ENCODE measurements at places on chromosomes 4 and X.
A peak's percentile ranks its signal among the peaks of the same experiment; 100 is the strongest.

- no peak for DNase-seq
Observed at GRCh38 chr4:45442466-45442865, 681.4 kb downstream of the GABRG1 start.

DNA sequence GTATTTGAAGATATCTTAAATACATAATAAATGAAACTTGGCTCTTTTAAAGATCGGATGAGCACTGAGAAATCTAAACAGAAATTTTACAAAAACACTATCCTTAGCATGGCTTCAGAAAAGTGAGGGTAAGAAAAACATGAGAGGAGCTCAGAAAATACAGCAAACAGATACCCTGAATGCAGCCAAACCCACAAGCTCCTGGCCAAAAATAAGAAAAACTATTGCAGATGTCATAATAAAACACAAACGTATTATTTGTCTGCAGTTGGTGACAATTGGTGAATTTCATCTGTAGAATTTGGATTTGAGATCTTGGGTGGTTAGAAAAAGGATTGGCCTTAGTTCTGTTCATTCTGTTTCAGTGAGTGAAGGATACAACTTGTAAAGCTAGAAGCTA is 603.9 kb downstream of the INPP4B start:
- no peak for DNase-seq

- DNase-seq = no peak
Observed at GRCh38 chr4:75259306-75259705, 254.9 kb downstream of the RCHY1 start.

DNA sequence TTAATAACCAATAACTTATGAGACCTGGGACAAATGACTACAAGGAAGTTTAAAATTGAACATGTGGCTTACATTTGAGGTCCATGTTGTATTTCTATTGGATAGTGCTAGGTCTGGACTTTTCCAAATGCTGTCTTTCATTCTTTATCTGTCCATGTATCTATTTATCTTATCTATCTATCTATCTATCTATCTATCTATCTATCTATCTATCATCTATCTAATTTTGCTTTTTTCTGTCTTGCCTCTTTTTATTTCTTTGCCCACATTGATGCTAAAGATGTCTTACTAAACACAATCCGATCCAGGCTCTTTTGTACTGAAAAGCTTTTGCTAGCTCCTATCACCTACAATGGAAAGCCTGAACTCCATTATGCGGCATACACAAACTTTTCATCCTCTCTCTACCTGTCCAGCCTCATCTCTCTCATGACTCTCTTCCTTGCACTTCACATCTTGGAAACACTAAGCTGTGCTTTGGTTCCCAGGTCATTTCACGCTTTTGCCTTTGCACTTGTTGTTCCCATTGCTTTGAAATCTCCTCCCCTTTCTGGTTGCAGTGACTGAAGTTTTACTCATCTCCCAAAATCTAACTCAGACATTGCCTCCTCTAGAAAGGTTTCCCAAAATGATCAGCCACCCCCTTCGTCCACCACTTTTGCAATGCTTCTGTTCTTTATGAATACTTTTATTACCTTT is 107.2 kb downstream of the SYNPO2 start:
- DNase-seq = no peak

- no peak for DNase-seq
Observed at GRCh38 chr4:150852216-150852615, 162.9 kb downstream of the LRBA start.

DNA sequence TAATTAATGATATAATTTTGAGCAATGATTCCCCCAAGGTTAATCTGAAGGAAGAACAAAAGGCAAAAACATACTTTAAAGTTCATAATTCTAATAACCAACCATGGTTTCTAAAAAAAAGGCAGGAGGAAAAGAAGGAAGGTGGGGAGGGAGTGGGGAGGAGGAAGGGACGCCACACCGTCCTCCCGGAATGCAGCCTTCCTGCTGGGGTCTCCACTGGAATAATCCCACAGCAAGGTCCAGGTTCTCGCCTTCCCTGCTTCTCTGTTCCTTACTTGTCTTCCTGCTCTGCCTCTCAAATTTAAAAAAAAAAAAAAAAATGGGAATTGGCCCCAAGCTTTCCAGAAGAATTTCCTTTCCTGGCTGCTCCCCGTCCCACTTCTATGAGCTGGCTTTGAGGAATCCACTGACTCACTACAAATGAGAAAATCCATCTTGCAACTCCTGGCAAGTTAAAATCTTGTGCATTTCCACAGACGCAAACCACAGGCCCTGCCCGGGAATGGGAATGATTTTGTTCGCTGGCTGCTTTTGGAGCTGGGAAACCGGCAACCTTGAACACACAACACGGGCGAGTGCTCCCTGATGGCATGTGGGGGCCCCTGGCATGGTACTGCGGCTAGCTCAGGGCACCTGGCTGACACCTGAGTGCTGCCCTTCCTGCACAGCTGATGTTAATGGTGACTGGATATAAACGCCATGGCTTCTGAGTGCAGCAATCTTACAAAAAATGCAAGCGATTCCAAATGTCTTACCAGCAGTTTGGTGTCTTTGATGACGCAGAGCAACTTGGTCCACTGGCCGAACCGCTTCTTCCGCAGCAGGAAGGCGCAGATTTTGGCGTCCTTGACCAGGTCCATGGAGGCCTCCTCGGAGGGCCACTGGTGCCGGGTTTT is 97.0 kb downstream of the AFAP1 start:
- no peak for DNase-seq

DNA sequence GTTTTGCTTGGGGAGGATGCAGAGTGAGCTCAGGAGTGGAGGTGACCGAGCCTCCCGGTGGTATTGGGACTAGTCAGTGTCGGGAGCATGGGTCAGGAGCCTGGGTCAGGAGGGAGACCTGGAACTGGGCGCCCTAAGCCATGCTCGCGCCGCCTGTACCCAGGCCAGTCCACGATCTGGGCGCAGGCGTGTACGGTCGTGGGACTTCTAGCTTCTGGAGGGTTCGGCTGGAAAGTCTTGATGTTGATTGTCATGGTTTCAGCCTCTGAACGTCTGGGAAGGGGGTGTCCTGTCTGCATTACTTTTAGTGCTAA is 244 bp downstream of the EIF2S3 start:
- DNase-seq = no peak

GRCh38 chr4:77777135-77777807 is 41.9 kb downstream of the CNOT6L start:
- DNase-seq = no peak

DNA sequence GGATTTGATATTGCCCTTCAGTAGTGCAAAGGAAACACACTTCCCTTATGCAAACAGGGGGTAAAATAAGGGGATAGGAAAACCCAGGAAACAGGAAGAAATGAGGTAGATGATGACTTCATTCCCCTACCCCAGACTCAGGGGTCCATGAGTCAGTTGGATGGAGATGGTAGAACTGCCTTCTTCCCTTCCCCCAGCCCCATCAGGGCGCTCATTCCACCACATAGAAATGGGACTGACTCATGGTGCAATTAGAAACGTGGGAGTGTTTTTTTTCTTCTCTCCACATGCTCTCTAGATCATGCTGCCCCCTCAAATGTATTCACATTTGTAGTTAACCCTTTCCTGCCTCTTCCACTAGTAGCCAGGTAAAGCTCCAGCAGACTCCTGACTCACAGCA is 23.1 kb upstream of the ARMCX2 start:
- DNase-seq = no peak

DNA sequence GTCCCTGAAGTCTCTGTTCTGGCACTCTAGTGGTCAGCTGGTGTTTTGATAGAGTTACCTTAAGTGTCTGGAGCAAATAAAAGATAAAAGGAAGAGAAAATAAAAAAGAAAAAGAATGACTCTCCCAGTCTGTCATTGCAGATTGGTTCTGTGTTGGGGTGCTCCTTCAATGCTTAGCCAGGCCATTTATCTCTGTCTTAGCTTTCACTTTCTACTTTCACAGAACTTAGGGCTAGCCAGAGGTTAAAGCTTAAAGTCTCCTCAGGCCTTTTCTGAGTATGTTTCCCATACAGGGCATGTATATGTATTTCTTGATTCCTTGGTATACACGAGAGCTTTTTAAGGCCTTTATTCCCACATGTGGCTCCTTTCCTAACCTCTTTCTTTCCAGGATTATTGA is 83.1 kb upstream of the TEX13D start:
- DNase-seq = no peak

GRCh38 chrX:38675856-38676255 is 114.5 kb downstream of the TSPAN7 start:
- DNase-seq = no peak

DNA sequence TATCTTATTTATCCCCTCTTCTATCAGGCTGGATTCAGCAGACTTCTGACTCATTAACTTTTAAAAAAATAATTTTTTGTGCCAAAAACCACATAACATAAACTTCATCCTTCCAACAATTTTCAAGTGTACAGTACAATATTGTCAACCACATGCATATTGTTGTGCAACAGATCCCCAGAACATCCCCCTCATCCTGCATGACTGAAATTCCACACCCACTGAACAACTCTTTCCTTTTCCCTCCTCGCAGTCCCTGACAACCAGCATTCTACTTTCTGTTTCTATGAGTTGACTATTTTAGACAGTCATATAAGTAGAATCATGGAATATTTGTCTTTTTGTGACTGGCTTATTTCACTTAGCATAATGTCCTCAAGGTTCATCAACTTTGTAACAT is 2.2 kb upstream of the MID2 start:
- no peak for DNase-seq

- DNase-seq = no peak
Observed at GRCh38 chrX:46860557-46860956, 23.7 kb downstream of the RP2 start.

DNA sequence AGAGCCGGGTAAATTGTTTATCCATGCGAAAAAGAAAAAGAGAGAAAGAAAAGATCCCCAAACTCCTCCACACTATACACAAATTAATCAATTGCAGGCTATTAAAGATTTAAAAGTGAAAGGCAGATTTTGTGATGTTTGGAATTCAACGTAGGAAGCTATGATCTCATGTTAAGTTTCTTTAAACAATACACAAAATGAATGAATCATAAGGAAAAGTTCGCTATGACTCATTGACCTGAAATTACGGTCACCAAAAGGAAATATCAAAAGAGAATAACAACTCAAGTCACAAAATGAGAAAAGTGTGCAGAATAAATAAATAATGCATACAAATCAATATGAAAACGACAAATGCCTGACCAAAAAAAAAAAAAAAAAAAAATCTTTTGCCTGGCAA is 28.6 kb downstream of the CLNK start:
- no peak for DNase-seq

DNA sequence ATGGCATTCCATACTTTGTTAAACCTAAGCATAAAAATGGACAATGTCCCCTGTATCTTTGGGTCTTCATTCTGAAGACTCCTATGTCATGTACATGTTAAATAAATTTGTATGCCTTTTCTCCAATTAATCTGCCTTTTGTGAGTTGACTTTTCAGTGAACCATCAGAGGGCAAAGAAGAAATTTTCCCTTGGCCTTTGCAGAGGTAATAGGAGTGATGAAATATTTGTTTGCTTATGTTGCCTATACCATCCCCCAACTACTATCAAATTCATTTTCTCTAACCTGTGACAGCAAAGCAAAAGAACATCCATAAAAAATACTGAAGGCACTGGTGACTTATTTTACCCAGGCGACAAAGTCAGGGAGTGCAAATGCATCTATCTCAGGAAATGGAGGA is 18.2 kb downstream of the NAAA start:
- DNase-seq = no peak

DNA sequence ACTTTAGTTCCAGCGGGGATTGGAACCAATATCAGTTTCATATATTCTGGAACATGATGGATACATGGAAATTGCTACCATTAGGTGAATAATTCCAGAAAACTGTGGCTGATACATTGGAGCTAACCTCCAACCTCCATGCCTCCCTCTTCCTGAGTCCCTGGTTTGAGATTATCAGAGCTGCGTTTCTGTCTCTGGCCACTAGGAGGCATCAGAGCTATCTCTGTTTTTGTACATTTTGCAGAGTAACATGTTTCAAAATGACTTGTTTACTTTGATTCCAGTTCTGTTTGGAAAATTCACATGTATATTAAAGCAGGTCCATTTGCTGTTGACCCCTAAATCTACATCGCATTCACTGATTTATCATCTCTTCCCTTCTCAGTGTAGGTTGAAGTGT is 2.4 kb upstream of the RAB40AL start:
- DNase-seq = peak; percentile 27

GRCh38 chr4:103050736-103051436 is 25.7 kb downstream of the SLC9B2 start:
- no peak for DNase-seq

DNA sequence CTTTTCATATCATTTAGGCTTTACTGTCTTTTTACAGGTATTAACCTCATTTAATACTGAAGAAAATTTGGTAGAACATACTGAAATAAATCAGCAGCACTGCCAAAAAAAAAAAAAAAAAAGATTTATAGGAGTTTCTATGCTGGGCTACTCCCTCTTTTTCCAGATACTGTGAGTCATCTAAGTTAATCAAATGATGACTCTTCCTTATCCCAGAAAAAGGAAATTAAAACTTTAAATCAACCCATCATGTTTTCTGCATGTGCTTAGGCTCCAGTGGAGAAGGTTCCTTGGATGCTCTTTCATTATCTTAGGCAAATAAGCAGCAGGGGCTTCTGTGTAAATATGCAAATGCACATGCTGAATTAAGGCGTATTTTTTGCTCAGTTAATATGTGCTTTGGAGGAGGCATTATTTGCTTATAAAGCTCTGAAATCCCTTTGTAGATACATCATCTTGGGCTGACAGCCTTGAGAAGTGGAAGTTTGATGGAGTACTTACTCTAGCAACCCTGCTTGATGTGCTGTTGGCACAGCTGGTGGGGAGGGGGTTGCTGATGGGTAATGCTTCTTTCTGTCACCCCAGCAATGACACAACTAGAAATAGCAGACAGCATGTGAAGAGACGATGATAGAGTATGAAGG is 136.1 kb downstream of the C4orf33 start:
- DNase-seq = no peak

DNA sequence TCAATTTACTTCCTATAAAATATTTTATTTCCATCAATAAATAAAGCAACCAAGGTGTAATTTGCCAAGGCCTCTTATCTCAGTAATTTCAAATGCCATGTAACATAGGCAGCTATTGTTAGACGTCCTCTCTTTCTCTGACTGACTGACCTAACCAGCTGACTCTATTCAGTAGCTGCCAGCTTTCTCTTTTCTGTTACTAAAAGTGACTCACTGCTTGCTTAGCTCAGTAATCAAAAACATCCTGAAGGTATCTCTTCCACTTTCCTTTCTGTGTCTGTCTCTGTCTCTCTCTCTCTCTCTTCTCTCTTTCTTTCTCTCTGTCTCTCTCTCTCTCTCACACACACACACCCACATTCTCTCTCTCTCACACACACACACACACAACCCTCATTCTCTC is 134.2 kb downstream of the SPOCK3 start:
- no peak for DNase-seq

GRCh38 chr4:56786955-56787354 is 34.5 kb downstream of the SPINK2 start:
- DNase-seq = no peak

Measured in HAP-1 (cell line).